Gastroesophageal sphincter (tissue), 4 donors: ENCODE measurements at places on chromosomes 3 and 15.

DNA sequence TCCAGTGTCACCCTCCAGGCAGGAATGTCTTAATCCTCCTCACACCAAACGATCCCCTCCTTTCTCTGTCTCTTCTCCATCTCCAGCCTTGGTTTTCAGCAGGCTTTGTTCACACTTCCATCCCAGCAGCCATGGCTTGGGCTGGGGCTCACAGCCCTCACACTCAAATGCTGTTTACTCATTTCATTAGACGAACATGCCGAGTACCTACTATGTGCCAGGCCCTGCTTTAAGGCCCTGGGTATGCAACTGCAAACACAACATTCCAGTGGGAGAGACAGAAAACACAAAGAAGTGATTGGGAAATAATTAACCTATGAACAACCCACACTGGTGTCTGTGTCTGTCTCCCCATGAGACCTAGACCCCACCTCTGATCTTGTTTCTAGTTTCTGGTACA is 43.9 kb downstream of the LYZL4 start:
- ATAC-seq: no peak

GRCh38 chr15:89761929-89762328 is 10.9 kb upstream of the MESP1 start:
- no peak for ATAC-seq

DNA sequence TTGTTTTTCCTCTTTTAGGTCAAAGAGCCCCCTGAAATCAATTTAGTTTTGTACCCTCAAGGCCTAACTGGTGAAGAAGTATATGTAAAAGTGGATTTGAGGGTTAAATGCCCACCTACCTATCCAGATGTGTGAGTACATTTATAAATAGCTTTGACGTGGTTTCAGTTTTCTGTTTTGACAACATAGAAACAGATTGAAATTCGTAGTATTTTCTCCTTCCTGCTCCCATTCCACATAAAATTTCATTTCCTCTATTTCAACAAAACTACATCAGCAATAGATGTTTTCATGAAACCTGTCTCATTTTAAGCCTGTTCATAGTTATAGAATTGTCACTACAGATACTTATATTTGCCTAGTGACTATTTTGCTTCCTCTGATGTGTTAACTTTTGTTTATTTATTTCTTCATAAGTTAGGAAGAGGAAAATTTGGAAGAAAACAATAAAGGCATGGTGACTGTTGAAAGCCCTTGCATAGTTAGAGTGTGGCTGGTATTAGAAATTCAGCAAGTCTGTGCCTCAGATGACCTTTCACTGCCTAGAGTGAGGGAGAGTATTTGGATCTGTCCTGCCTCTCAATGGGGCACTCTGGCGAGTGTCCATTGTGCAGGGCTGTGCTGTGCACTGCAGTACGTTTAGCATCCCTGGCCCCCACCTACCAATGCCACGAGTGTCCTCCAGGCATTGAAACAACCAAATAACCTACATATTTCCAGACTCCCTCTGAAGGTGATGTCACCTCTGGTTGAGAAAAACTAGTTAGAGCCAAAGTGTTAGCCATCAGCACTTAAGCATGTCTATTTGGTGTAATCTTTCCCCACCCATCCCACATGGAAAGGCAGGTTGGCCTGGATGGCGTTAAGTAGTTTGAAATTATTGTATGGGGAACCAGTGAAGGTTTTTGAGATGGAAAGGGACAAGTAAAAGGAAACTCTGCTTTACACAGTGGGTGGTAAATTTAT is 5.9 kb downstream of the EIF2AK4 start:
- no peak for ATAC-seq

- no peak for ATAC-seq
Observed at GRCh38 chr15:72585476-72586058, 68.9 kb upstream of the GOLGA6B start.

GRCh38 chr15:87871258-87871681 is 385.3 kb downstream of the NTRK3 start:
- no peak for ATAC-seq
